ENCODE measurements at places on chromosomes 1 and 21. TPM values are rescaled to one million over a fixed set of nuclear protein-coding genes. Genes with fewer than 3 reads are reported as not detected.

The FCRL1 gene
- total RNA-seq, result not detected

- DNase-seq, result no peak
Observed at GRCh38 chr21:27671207-27671606, 704.3 kb upstream of the ADAMTS5 start.

The GBP7 gene
- not detected for total RNA-seq

The FOXD3 gene
- total RNA-seq, result not detected

The CELA3A gene
- total RNA-seq, result not detected

The METTL18 gene
- total RNA-seq, result 10.6 TPM

Data from mesothelial cell of epicardium (in vitro differentiated cells).